ENCODE measurements at places on chromosomes 5 and 9. TPM values are rescaled to one million over a fixed set of nuclear protein-coding genes. Genes with fewer than 3 reads are reported as not detected.

The TRIM7 gene
- total RNA-seq: 2.4 TPM

The OR1K1 gene
- not detected for total RNA-seq

The ORM2 gene
- not detected for total RNA-seq

The FAM81B gene
- not detected for total RNA-seq

The C9orf72 gene
- total RNA-seq: 11.0 TPM

The CSF2 gene
- total RNA-seq: 0.89 TPM

The TMEM232 gene
- 2.0 TPM for total RNA-seq

The ACOT12 gene
- 0.37 TPM for total RNA-seq

The CDKN2A gene
- total RNA-seq: 8.9 TPM

The PCDHA1 gene
- under 0.01 TPM for total RNA-seq

The SLC45A2 gene
- total RNA-seq: under 0.01 TPM

The OR1J2 gene
- not detected for total RNA-seq

The DNM1 gene
- 20.7 TPM for total RNA-seq

The PRUNE2 gene
- 68.1 TPM for total RNA-seq

Measured in uterine smooth muscle cell (primary cell).